ENCODE measurements at places on chromosomes 13 and 19.

DNA sequence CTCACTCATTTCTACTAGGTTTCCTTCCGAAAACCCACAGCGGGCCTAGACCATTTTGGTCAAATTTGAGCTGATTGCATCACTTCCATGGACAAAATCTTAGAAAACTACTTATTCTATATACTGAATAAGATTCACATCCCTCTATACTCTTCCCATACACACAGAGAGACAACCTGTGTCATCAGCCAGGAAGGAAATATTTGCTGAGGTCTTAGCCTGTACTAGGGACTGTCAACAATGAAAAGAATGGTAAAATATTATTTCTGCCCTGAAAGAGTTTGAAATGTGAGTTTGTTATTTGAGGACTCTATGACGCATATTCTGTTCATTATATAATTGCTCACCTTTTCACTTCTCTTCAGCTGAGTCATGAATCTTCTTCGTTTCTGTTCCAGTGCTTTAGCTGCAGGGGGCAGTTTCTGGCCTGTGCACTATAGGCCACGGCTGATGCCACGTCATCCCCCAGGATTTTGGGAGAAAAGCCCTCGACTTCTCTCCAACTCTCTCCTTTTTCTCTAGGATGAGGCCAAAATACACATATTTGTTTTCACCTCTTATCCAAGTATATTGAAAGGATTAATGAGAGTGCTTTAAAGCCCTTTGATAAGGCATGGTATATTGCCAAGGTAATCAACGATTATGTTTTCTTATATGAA, 47.7 kb downstream of the GSX1 start:
- DNase-seq, result no peak

DNA sequence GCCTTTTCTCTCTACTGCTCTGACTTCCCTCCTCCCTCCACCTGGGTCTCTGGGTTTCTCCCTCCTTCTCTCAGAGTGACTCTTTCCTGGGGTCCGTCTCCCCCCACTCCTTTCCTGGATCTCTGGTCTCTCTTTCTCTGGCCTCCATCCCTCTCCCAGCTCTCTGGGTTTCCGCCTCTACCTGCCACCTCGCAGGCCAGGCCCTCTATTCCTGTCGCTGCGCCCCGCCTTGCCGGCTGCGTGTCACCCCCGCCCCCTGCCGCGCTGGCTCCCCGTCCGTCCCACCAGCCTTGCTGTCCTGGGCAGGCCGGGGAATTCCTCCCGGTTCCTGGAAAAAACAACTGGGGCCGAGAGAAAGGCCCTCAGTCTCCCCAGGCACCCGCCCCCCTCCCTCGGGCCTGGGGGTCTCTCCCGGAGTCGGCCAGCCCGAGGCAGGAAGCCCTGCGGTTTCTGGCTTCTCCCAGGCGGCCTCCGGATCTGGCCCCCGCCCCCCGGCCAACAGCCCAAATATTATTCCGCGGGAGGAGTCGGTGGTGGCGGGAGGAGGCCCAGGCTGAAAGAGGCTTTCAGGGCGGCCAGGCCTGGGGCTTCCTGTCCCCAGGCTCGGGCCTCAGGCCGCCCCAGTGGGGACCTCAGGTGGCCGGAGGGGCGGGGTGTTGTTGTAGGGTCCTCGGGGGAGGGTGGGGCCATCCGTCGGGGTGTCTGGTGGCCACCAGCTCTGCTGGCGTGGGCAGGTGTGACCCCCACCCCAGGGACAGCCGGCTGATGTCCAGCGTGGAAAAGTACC, 9.3 kb downstream of the IRF2BP1 start:
- peak; percentile 38 for DNase-seq

GRCh38 chr19:51143486-51143885, 1.4 kb downstream of the SIGLEC7 start:
- no peak for DNase-seq

GRCh38 chr19:33872445-33873320, 76.0 kb downstream of the KCTD15 start:
- DNase-seq, result no peak

DNA sequence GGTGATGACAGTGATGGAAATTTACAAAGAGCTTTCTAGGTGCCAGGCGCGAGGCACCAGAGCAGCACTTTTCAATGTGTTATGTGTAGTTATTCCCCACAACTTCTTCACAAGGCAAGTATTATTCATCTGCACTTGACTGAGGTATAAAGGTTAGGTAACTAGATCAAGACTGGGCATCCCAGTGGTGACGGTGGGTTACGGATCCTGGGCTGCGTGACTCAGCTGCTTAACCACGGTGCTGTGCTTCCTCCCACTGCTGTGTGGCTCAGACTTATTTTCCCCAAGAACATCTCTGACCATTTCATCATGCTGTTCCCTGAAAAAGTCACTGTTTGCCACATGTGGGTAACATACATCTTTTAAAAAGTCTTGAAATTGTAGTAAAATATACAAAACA, 19.3 kb downstream of the EDDM13 start:
- DNase-seq, result peak; percentile 3

DNA sequence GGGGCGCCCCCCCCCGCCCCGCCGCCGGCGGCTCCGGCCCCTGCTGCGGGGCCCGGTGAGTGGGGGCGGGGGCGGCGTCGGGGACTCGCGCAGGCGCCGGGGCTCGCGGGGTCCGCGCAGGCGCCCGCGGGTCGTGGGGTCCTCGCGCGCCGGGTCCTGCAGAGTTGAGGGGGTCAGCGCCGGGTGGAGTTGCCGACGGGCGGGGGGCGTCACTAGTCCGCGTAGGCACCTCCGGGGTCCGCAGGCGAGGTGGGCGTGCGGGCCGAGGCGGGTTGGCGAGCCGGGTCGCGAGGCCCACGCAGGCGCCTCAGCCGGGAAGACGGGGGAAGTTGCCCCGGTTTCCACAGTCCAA, 365 bp downstream of the PPP6R1 start:
- peak; percentile 62 for DNase-seq

DNA sequence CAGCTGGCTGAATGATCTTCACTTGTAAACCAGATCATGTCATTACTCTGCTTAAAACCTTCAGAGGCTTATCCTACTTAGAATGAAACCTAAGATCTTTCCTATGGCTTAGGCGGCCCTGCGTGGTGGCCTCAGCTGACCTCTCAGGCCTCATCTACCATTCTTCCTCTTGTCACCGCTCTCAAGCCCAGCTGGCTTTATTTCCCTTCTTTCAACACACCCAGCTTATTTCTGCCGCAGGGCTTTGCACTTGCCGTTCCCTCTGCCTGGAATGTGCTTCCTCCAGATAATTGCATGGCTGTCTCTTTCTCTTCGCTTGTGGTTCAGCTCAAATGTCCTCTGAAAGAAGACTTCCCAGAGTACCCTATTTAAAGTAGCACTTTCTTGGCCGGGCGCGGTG, 3.6 kb upstream of the ASF1B start:
- no peak for DNase-seq

GRCh38 chr19:50500060-50500752, 10.8 kb downstream of the JOSD2 start:
- no peak for DNase-seq
